ENCODE measurements at places on chromosomes 5 and 9.

- DNase-seq: no peak
Observed at GRCh38 chr9:88319936-88320747, 68.1 kb upstream of the SPIN1 start.

DNA sequence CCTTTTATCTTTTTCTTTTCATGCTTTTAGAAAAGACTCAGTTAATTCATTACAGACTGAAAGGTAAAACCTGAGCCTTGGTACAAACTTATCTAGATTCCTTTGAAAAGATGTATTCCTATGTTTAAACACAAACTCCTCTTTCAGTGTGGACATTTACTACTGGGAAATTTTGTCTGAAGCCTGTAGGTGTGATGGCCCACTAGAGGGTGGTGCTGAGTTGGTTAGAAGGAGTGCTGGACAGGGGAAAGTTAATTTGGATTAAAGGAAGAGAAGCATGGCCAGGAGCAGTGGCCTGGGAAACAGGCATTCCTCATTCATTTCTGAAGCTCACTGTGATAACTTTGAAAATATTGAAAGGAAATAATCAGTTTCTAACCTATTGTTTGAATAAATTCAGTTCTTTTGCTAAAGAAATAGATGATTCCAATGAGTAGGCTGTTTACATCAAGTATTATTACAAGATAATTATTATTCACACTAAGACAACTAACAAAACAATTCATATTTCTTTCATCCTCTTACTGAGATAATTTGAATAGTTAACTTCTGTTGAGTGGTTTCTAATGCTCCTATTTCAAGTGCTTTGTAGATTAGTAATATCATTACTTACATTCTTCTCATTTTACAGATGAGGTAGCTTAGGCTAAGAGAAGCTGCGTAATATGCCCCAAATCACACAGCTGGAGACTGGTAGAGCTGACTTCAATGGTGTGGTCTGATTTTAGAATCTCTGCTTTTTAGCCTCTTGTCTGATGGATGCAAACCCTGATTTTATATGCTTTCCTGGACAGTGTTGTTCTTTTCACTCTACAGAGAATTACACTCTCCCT, 150.9 kb downstream of the ADGRV1 start:
- DNase-seq: no peak

GRCh38 chr9:134660407-134660806, 18.8 kb downstream of the COL5A1 start:
- no peak for DNase-seq

DNA sequence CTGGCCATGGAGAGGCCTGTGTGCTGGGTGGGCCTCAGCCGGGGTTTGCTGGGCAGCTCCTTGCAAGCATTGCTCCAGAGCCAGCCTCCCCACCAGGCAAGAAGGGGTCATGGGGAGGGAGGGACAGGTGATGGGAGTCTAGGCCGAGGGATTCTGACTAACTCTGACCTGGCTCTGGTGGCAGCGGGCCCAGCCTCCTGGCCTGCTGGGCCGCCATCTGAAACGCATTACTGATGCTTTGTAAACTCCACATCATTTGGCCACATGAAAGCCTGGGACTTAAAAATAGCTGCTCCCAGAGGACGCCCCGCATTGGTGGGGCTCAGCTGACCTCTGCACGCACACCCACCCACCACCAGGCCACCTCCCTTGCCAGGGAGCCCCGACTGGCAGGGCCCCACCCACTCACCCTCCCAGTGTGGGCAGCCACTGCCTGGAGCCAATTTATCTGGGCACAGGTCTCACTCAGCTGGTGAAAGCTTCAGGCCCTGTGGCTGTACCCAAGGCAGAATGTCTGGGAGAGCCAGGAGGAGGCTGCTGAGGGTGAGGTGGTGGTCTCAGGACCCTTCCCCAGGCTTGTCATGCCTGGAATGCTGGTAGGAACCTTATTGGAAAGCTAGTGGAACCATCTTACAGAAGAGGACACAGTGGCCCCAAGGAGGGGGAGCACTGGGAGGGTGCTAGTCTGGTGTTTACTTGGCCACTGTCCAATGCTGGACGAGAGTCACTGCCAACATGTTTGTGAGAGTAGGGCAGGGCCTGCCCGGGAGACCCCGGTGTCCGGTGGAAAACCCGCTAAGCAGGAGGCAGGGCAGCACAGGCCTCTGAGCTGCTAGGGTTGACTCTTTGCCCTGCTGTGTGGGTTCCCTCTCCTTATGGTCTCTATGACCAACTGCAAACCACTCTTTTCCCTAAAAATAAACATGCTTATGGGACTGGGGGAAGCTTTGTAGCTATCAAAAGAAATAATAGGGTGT, 10.8 kb downstream of the TCF7 start:
- no peak for DNase-seq

DNA sequence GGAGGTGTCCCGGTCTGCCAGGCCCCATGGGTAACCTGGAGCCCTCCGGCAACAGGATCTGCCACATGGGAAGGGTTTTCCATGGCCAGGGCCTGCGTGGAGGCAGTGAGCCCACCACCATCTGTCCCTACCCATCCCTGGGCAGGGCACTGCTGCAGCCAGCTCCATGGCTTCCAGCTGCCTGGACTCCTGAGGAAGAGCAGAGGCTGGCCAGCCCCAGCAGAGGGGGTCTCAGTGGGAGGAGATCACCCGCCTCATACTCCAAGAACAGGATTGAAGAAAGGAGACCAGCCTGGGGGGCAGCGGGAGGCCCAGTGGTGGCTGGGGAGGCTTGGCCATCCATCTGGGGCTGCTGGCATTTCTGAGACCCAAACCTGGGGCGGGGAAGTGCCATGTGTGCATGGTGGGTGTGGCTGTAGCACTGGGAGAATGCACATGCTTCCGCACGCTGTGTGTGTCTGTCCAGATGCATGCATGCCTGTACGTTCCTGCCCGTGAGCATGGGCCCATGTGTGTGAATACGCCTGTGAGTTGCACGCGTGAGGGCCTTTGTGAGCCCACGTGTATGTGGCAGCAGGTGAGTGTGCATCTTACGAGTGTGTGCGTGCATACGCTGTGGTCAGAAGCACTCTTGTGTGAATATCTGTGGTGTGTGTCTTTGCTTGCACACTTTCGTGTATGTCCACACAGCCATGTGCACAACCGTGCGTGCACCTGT, 78.5 kb downstream of the LMX1B start:
- DNase-seq: no peak

- no peak for DNase-seq
Observed at GRCh38 chr5:30384171-30384570, 809.3 kb upstream of the CDH6 start.

All from activated CD4-positive, CD25-positive, alpha-beta regulatory T cell treated with anti-CD3 and anti-CD28 coated beads, Interleukin-2, amount 50 U/mL, for 72 hours (primary cell).